ENCODE measurements at places on chromosomes 16 and 17.

- DNase-seq = peak; percentile 85
Measured at GRCh38 chr16:62035115-62036092, 834 bp downstream of the CDH8 start.

DNA sequence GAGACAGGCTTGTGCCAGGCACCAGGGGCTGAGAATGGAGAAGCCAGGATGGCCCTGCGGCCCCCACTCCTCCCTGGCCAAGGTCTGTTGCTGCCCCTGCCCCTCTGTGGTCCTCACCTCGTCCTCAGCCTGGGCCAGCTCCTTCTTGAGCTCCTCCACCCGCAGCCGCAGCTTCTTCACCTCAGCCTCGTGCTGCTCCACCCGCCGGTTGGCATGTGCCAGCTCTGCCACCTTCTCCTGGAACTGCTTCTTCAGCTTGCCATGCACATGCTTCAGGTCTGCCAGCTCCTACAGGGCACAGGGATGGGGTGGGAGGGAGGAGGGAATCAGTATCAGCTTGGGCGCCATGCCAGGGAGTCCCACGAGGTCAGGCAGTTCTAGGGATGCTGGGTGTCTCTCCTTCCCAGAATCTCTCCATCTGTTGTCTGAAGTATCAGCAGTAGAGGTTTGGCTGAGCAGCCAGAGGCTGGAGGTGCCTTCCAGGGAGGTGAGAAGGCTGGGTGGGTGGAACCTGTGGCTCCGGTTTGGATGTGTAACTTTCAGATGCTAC lies 20.1 kb downstream of the CCDC102A start:
- DNase-seq = no peak

DNA sequence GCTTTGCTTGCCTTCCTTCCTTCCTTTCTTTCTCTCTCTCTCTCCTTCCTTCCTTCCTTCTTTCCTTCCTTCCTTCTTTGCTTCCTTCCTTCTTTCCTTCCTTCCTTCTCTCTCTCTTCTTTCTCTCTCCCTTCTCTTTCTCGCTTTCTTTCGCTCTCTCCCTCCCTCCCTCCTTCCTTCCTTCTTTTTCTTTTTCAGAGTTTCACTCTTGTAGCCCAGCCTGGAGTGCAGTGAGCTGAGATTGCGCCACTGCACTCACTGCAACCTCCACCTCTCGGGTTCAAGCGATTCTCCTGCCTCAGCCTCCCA lies 17.9 kb downstream of the FOXJ1 start:
- DNase-seq = no peak

GRCh38 chr17:33725675-33726271 lies 432.7 kb upstream of the ASIC2 start:
- no peak for DNase-seq

GRCh38 chr16:83724585-83724984 lies 83.2 kb upstream of the HSBP1 start:
- DNase-seq = no peak

- DNase-seq = no peak
Measured at GRCh38 chr17:13736916-13737315, 135.2 kb upstream of the HS3ST3A1 start.

GRCh38 chr17:7292729-7293128 lies 1.7 kb downstream of the YBX2 start:
- no peak for DNase-seq

DNA sequence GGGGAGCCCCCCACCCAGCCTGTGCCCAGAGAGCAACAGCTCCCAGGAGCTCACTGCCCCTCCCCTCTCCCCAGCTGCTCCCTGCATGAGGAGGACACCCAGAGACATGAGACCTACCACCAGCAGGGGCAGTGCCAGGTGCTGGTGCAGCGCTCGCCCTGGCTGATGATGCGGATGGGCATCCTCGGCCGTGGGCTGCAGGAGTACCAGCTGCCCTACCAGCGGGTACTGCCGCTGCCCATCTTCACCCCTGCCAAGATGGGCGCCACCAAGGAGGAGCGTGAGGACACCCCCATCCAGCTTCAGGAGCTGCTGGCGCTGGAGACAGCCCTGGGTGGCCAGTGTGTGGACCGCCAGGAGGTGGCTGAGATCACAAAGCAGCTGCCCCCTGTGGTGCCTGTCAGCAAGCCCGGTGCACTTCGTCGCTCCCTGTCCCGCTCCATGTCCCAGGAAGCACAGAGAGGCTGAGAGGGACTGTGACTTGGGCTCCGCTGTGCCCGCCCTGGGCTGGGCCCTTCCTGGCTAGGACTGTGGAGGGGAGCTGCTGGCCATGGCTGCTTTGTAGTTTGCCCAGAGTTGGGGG lies 584 bp downstream of the TCAP start:
- DNase-seq = no peak

GRCh38 chr17:6651919-6652452 lies 424 bp downstream of the C17orf100 start:
- peak; percentile 79 for DNase-seq
